Testis (tissue), 5 donors: ENCODE measurements at places on chromosomes 1 and 21.

- peak; percentile 28 for DNase-seq
Measured at GRCh38 chr1:29237129-29237821, 953 bp downstream of the PTPRU start.

DNA sequence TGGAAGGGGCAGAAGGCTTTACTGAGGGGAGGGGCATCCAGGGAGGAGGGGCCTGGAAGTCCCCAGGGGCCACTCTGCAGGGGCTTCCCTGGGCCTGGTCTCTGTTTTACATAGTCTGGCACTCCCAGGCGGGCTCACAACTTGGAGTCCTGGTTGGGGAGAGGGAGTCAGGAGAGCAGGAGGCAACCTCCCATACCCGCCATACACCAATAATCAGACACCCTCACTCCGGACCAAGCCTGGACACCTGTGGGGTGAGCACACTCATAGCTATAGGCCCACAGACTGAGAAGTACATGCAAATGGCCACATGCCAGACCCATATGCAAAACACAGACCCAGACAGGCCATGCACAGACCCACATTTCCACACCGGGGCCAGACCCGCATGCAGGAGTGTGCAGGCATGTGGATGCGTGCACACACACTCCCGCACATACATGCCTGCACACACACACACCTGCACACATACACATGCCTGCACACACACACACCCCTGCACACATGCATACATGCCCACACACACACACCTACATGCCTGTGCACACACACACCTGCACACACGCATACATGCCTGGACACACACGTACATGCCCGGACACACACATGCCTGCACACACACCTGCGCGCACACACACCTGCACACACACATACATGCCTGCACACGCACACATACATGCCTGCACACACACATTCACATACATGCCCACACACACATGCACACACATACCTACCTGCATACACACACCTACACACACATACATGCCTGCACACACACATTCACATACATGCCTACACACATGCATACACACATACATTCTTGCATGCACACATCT is 89.5 kb upstream of the RUNX3 start:
- DNase-seq: no peak

- no peak for DNase-seq
Measured at GRCh38 chr1:27961646-27962221, 2.0 kb downstream of the XKR8 start.

DNA sequence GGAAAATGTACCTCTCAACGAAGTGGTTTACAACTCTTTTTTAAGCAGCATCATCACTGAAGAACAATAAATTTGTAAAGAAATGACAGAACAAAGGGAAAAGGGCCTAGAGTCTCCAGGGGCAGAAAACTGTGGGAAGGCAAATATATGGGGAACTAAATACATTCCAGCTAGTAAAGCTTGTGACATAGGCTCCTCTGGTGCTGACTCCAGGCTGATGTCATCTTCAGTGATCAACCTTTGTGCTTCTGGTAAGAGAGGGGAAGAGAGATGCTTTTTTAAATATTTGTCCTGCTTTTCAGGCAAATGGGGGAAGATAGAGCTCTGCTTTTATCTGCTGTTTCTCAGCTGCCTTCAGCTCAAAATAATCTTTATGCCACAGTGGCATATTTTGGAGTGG is 323.2 kb downstream of the LRRIQ3 start:
- no peak for DNase-seq

DNA sequence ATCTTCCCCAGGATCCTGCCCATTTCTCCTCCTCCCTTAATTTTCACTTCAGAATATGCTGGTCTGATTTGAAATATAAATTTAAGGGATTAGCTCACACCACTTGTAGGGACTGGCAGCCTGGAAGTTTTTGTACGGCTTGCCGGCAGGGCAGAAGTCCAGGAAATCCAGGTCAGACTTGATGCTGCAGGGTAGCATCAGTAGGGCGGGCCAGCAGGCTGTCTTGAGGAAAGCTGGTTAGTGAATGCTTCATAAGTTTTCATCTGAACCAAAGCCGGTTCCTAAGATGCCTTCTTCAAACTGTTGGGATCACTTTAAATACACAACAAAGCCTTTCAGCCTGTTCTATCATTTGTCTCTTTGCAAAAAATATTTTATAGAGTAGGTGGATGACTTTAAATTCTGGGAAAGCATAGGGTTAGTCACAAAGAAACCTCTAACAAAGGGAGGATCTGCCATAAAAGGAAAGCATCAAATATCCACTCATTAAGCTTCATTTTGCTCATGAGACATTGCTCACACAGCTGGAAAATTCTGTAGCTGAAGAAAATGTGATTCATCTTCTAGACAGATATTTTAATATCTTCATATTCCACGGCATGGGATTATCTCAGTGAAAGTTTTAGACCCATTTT is 90.7 kb upstream of the GFI1 start:
- no peak for DNase-seq

DNA sequence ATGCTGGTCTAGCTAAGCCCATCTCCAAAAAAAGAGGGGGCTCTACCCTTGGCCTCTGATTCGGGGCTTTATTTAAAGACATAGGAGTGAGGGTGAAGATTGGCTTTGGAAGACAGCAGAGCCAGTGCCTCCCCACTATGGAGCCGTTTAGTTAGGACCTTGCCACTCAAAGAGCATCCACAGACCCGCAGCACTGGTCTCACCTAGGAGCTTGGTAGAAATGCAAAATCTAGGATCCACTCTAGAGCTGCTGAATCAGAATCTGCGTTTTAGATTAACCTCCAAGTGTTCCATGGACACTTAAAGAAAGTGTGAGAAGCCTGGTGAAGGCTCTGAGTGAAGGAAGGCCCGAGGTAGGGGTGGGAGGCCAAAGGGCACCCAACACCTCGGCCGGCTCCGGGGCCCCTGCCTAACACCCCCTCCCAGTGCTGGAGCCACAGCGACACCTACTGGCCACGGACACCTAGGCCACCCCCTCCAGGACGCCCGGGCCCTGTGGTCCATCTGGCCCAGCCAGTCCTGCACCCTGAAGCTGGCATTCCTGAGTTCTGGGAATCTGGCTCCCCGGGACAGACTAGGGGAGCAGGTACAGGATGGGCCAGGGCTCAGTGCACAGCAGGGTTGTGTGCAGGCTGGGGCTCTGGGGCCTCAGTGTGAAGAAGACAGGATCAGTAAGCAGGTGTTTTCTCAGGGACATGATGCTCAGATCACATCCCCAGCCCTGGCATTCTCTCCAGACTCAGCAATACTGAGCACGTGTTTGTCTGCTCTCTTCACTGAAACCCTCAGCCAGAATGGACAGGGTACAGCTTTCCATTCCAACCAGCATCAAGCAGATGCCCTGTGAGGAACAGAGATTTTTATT is 79.2 kb downstream of the TMEM53 start:
- peak; percentile 77 for DNase-seq

DNA sequence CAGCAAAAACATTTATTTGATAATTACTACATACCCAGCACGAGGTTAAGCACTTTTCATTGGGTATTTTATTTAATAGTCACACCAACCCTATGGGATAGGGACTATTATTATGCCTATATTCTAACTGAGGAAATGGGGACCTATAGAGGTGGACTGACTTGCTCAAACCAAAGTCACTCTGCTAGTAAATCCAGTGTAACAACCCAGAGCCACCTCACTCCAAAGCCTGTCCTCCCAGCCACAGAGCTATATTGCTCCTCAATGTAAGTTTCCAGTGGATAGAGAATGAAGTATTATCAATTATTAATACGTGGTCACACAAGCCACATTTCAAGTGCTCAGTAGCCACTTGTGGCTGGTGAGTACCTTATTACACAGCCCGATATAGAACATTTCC is 97.5 kb downstream of the RGS2 start:
- no peak for DNase-seq

DNA sequence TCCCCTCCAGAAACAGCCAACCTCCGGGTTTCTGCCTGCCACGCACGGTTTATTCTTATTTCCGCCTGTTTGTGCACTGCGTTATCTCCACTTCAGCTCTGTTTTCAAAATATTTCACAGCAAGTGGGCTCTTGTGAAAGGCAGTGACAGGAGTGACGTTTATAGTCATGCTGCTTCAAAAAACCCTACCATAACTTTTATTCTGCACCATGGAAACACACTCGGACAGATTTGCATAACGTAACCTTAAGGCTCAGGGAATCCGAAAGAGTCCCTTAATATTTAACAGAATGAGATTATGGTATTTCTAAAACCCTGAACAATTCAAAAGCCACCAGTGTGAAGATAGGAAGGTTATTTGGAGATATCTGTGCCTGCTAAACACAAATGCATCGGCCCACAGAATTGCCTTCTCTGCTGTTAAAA is 782 bp upstream of the SDE2 start:
- DNase-seq: no peak

GRCh38 chr1:228860911-228861831 is 125.9 kb downstream of the RHOU start:
- peak; percentile 11 for DNase-seq

- peak; percentile 51 for DNase-seq
Measured at GRCh38 chr1:20366056-20366462, 75.4 kb downstream of the VWA5B1 start.

DNA sequence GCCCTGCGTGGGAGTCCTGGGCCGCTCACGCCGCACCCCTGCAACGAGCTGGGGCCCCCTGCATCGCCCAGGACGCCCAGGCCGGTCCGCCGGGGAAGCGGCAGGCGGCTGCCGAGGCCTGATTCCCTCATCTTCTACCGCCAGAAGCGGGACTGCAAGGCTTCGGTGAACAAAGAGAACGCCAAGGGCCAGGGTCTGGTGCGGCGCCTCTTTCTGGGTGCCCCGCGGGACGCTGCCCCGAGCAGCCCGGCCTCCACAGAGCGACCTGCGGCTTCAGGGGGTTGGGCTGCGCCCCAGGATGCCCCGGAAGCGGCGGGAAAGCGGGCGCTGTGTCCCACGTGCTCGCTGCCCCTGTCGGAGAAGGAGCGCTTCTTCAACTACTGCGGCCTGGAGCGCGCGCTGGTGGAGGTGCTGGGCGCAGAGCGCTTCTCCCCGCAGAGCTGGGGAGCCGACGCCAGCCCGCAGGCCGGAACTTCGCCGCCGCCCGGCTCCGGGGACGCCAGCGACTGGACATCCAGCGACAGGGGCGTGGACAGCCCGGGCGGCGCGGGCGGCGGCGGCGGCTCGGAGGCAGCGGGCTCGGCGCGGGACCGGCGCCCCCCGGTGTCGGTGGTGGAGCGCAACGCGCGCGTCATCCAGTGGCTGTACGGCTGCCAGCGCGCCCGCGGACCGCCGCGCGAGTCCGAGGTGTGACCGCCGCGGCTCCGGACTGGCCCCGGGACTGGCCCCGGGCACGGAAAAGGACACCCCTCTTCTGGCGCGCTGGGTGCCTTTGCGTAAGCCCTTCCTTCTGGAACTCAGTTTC is 2.7 kb downstream of the FAM110D start:
- DNase-seq: peak; percentile 69

GRCh38 chr1:234884701-234885100 is 243.9 kb downstream of the TOMM20 start:
- DNase-seq: no peak

DNA sequence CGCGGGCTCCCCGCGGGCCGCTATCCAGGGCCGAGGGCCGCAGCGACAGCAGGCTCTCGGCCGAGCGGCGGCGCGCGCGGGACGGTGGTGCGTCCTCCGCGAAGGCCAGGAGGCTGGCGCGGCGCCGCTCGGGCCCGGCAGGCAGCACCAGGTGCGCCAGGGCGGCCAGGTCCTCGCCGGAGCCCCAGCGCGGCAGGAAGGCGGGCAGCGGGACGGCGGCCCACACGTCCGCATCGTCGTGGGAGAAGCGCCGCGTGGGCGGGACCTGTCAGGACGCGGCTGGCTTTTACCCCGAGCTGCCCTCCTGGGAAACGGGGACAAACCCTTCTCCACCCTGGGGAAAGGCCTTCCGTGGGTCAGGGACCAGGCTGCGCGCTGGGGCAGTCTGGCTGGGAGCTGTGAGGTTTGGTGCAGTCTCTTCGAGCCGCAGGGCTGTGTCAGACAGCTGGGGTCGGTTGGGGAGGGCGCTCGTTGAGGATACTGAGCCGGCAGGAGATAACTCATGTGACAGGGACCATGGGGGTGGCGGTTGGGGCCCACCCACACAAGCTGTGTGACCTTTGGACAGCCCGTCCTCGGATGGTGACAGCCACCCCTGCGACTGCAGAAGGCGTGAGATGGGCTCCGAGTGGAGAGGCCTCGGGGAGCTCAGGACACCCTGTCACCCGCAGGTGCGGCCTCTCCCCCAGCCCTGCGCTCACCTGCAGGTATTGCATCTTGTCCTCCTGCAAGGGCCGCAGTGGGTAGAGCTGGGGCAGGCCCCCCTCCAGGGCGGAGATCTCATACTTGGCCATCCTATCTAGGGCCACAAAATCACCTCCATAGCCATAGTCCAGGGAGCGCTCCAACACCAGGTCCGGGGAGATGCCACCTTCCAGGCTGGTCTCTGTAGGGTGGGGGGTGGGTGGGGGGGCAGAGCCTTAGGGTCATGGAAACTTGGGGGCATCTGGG is 6.0 kb downstream of the HES3 start:
- DNase-seq: no peak

DNA sequence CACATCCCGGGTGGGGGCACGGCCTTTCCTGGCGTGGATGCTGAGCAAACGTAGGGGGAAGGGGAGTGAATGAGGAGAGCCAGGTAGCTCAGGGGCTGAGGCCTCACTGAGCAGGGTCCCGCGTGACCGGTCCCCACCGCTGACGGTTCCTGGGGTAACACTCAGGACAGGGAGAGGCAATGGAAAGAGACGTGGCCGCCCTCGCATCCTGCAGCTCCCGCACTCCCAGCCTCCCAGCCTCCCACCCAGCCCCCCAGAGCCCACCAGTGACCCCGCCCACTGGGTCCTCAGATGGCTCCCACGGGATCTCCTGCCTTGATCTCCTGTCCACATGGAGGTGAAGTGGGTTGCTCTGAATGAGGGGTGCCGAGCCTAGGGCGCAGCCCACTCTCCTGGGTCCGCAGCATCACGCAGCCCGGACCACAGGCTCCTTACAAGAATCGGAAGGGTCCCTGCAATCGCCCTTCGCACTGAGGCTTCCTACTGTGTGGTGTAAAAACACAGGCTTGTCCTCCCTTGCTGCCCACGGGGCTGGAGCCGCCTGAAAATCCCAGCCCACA is 2.4 kb downstream of the TSPEAR start:
- DNase-seq: no peak

- no peak for DNase-seq
Measured at GRCh38 chr1:205355075-205355453, 1.7 kb downstream of the KLHDC8A start.

GRCh38 chr1:43997295-43997999 is 6.0 kb downstream of the CCDC24 start:
- no peak for DNase-seq

- DNase-seq: no peak
Measured at GRCh38 chr1:56572334-56573050, 6.9 kb downstream of the PLPP3 start.

DNA sequence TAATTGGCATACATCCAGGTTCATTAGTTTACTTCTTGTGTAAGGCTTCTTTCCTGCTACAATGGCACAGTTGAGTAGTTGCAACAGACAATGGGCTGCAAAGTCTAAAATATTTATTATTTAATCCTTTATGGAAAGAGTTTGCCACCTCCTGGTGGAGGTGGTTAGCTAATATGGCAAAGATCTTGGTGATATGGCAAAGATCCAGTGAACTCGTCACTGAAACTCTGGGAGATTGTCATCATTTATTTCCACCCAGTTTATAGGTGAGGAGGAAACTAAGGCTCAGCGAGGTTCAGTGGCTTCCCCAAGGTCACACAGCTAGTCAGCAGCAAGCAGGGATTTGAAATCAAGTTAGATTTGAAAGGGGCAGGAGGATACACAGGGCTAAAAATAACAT is 16.1 kb upstream of the IFFO2 start:
- no peak for DNase-seq
